Suppressor macrophage treated with lipopolysaccharide for 1 hour (primary cell): ENCODE measurements at places on chromosomes 5 and 9.

DNA sequence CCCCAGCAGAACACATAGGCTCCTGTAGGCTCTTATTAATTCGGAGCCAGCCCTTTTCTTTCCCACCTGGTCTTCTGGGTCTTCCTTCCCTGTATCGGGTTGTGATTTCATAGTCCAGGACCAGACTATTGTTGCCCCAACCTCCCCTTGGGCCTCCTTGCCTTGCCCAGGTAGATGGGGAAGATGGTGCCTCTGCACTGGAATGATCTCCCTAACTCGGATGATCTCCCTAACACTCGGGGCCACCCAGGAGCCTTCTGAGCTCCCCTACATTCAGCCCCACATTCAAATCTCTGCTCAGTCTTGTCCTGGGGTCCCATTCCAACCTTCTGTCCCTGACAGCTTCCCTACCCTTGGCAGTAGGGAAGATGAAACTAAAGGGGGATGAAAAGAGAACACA, 2.7 kb upstream of the IRF1 start:
- DNase-seq, result no peak

- no peak for DNase-seq
Observed at GRCh38 chr9:20623021-20623747, 885 bp upstream of the MLLT3 start.

DNA sequence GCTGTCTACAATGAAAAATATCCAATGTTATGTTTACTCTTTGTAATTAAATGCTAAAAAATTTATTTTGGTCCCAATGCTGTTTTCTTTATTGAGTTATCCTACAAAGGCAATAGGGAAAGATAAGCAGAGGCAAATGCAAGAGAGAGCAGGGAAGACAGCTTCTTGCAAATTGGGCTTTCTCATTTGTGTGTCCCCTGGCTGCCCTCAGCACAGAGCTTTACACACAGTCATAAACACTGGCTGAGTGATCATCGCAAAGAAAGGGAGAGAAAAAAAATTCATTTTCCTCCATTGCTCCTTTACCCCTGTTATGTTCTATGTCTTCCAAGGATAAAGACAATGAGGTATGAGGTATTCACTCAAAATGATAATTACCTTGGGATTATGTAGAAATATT, 2.3 kb upstream of the TSSK1B start:
- DNase-seq, result no peak

DNA sequence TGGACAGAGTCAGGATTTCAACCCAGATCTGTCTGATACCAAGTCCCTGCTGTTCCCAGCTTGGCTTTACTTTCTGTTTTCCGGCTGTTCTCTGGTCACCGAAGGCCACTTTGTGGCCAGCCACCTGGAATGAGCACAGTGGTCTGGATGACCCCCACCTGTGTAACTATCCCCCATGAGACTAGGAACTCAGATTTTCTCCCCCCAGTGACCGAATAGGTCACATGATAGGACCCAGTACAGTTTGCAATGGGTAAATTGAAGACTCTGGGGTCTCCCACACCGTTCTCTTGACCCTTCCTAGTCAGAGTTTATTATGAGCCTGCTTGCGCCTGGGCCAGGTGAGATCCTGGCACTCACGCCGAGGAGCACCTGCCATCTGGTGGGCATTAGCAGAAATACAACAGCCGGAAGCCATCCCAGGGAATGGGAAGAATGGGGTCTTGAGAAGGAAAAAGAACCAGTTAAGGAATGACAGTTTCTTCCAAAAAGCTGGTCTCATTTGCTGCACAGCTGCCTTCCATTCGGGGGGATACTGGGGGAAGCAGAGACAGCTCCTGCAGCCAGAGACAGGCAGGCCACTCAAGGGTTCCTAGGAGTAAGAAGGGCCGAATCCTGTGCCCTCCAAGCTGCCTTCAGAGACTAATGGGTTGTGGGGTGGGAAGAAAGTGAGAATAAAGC, 7.1 kb downstream of the PHYHD1 start:
- DNase-seq, result peak; percentile 48

DNA sequence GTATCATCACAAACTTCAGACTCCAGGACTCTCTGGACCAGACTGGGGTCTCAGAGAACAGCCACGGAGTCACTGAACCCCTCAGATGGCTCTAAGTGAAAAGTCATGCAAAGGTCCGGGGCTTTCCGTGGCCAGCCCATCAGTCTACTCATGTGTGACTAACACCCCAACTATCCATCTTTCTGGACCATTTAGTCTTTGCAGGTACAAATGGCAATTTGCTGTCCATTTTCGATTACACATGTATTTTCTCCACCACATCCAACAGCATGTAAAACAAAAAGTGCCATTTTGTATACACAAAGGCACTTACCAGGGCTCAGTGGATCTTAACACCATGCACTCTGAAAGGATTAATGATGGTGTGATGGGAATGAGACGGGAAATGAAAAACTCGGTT, 387.7 kb downstream of the BNC2 start:
- no peak for DNase-seq

DNA sequence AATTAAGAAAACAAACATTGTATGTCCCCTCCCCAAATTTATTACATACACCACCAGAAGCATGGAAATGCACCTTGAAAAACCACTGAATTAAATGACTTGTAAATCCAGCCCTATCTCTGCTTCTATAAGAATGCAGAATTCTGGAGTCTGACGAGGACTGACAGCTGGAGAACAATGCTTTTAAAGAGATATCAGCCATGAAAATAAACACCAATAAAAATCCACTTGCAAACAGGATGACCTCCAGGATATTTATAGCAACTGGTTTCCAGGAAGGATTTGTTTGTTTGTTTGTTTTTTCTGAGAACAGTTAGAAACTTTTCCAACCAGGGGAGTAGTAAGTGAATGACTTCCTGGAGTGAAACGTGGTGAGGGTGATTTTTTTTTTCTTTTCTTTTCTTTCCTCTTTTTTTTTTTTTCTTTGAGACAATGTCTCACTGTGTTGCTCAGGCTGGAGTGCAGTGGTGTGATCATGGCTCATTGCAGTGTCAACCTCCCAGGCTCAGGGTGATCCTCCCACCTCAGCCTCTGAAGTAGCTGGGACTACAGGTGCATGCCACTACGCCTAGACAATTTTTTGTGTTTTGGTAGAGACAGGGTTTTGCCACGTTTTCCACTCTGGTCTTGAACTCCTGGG, 38.7 kb upstream of the SLC36A1 start:
- no peak for DNase-seq

GRCh38 chr5:176889321-176890280, 9.5 kb downstream of the HK3 start:
- no peak for DNase-seq

GRCh38 chr5:179127136-179128040, 67.2 kb downstream of the ZNF354C start:
- no peak for DNase-seq

- DNase-seq, result peak; percentile 50
Observed at GRCh38 chr9:123965801-123966686, 36.1 kb upstream of the DENND1A start.

DNA sequence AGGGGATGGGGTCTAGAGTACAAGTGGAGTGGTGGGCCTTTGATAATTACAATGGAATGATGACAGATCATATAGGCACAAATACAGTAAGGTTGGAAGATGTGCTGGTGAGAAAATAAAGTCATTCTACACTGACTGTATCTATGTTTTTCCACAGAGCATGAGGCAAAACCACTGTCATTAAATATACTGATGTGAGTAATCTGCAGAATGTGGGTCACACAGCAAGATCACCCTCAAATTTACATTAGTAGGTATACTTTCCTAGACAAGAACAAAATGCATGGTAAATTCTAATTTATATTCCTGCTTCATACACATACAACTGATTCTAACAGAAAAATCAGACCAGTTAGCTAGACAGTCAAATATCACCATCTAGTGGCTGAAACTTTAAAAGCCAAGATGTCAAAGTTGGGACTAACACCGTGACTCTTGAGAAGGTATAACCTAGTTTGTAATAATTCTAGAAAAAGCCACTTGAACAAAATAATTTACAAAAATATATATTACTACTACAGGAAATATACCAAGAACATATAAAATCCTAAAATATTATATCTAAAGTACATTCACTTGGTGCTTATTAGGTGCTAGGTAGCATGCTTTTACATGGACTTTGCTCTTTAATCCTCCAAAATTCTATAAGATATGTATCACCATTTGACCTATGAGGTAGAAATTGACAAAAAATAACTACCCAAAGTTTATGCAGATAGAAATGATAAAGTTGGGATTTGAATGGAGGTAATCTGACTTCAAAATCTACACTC, 19.5 kb downstream of the TTC33 start:
- peak; percentile 80 for DNase-seq

DNA sequence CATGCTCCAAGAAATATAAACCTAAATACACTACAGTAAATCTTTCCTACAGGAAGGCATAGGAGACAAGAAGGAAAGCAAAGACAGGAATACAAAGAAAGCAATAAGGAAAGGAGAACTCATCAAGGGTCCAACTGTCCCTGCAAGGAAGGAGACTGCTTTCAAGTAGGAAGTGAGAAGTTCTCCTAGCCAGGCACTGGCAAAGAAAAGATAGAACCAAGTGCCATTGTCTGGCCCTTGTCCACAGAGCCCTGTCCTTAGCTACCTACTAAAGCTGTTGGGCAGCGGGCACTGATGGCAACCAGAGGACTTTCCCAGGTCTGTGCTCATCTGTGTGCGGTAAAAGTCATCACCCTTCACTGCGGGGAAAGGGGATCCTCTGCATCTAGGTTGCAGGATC, 108.2 kb downstream of the KLHL3 start:
- no peak for DNase-seq

- no peak for DNase-seq
Observed at GRCh38 chr9:5909976-5910375, 19.3 kb downstream of the MLANA start.

- no peak for DNase-seq
Observed at GRCh38 chr9:98412101-98412842, 156.8 kb upstream of the TBC1D2 start.

DNA sequence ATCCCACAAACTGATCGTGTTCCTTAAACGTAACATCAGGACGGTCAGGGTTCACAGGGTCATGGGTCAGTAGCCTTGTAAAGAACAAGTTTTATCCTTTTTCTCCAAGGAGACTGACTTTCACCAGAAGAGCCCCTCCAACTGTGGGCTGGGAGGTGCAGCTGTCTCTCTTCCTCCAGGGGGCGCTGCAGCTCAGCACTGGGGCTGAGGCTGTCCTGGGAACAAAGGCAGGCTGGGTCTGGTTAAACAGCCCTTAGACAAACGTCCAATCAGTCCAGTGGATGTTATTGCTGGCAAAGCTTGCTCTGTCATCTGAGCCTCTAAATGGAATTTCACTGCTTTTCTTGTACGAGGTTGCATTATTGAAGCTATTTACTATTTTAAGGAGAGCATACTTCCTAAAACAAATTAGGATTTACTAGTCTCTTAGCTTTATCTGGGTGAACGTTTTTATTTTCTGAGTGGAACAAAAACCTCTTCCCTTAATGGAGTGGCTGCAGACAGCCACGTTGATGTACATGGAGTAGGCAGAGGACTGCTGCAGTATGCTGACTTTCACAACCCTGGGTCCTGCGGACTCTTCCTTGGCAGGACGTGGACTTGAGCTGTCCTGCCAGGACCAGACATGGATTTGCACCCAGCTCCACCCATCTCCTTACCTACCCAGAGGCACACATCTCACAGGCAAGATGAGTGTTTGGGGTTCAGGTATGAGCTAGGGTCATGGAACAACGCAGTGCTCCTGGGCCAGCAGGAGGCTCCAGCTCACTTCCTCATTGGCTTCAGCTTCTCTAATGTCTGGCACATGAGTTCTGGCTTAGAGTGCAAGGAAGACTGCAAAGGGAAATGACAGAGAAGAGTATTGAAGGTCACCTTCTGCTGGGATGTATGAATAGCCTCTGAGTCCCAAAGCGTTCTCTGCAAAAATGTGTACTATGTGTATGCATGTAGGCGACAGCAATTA, 7.8 kb downstream of the EXOSC2 start:
- peak; percentile 75 for DNase-seq
